Urinary bladder (tissue), 4 donors: ENCODE measurements at places on chromosomes 5 and 9. TPM values are rescaled to one million over a fixed set of nuclear protein-coding genes. Genes with fewer than 3 reads are reported as not detected.

The AQP3 gene
- total RNA-seq = 27.1 TPM

The AK8 gene
- 1.0 TPM for total RNA-seq

The NKD2 gene
- total RNA-seq = 1.3 TPM

The NFIB gene
- total RNA-seq = 217 TPM

The SPATA9 gene
- 2.1 TPM for total RNA-seq

The TLX3 gene
- total RNA-seq = 0.32 TPM

The GPR150 gene
- total RNA-seq = not detected

The ANKRD20A1 gene
- total RNA-seq = 1.6 TPM
